Stimulated activated CD4-positive, alpha-beta T cell treated with anti-CD3 and anti-CD28 coated beads, Interleukin-2, amount 100 ng/mL, for 4 hours (primary cell): ENCODE measurements at places on chromosomes 12 and 14.
A peak's percentile ranks its signal among the peaks of the same experiment; 100 is the strongest.

DNA sequence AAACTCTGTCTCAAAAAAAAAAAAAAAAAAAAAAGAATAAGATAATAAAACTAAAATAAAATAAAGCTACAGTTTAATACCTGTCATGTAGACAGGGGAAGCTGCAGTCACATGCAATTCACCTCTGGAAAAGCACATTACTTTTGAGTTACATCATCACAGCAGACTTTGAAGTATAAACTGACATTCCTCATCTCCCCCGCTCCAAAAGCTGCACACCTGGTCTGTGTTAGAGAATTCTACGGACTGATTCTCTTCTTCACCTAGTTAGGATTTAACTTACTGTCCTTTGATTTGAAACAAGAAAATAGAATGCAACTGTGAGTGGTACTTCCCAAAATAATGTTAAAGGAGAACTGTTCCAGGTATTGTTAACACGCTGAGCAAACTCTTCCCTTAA lies 25.1 kb downstream of the SPPL3 start:
- no peak for DNase-seq

GRCh38 chr12:132218915-132219314 lies 74.7 kb downstream of the NOC4L start:
- peak; percentile 21 for DNase-seq

GRCh38 chr12:7395950-7396349 lies 48.0 kb downstream of the CD163L1 start:
- no peak for DNase-seq

- no peak for DNase-seq
Observed at GRCh38 chr12:104498211-104498801, 41.6 kb downstream of the CHST11 start.

- no peak for DNase-seq
Observed at GRCh38 chr14:39203659-39204606, 28.9 kb downstream of the PNN start.

DNA sequence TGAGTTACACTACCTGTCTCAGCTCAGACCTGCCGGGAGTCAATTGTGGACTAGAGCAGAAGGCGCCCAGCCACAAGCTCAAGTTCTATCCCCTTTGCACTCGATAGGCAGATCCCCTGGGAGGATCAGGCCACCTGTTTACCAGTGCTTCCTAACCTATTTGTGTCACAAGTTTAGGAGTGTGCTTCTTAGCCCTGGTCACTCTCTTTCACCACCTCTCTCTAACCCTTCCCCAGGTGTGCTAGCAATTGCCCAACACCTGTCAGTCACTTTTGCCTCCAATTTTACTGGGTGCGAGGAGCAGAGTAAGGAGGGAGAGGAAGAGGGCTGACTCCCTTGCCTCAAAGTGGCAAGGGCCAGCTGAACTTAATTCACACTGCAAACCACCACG lies 745 bp upstream of the NAA30 start:
- DNase-seq, result no peak

GRCh38 chr12:89234324-89235114 lies 117.8 kb downstream of the DUSP6 start:
- no peak for DNase-seq

DNA sequence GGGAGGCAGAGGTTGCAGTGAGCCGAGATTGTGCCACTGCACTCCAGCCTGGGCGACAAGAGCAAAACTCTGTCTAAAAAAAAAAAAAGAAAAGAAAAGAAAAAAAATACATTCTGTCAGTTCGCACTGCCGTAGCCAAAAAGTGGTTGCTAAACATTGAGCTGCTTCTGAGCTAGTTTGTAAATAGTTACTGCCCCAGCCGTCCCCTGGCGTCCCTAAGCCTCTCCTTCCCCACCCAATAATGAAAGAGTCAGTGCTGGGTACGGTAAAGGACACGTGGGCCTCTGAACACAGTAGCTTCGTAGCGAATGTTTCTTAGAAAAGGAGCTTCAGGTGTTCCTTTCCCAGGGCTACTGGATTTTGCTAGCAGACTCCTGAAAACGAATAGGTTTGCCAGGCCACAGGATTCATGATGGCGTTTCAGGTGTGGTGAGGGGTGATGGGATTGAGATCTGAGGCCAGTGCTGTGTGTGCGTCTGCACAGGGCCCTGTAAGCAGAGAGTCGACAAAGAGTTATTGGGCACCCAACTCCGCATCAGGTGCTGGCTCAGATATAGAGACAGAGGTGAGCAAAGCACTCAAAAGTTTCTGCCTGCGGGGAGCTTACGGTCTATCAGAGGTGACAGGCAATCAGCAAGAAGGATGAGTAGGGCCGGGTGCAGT lies 94.1 kb downstream of the LGMN start:
- DNase-seq, result no peak

DNA sequence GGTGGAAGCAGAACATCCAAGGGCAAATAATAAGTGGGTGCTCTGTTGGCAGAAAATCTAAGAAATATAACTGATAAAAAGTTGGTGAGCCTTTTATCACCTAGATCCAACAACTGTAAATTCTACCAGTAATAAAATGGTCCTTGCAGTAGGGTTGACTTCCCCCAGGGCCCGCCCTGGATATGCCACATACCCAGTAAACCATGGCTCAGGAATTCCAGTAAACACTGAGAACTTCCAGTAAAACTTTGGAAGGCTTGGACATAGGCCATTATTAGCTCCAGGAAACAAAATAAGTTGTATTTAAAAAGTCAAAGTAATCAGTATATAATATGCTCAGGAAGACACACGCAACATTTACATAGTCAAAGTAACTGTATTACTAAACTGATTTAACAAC lies 402.2 kb downstream of the BCAT1 start:
- no peak for DNase-seq

GRCh38 chr12:64694130-64695040 lies 64.8 kb downstream of the GNS start:
- DNase-seq, result no peak

DNA sequence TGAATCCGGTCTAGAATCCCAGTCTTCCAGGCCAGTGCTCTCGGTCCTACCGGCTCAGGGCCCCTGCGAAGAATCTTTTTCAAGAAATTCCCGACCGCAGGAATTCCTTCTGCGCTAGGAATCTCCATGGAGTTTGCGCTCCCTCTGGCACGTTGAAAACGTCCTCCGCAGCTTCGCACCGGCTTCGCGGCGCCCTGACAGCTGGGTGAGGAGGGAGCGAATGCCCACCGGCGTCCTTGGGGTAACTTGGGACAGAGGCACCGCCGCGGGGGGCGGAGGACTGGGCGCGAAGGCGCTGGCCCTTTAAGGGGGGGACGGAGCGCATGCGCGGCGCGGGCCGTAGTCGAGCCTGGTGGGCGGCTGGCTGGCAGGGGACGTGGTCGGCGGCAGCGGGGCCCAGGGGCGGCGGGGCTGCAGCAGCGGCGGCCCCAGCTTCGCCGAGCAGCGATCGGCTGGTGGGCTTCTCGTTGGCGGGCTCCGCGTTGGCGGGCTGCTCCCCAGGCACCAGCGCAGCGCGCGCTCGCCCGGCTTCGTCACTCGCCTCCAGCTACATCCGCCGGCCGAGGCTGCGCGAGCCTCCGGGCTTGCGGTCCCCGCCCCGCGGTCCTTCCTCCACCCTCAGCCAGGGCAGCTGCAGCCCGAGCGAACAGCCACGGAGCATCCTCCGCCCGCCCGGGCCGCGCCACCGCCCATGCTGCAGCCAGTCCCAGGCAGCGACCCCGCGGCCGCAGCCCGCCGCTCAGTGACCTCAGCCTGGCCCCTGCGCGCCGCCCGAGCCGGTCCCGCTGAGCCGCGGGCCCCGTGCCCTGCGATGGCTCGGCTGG lies at the start of gene VASH1:
VASH1 (plus strand) TSS at position 333 of the 824 bp plus-strand sequence. CDS start 1,354 bp downstream, outside the sequence.
- DNase-seq, result peak; percentile 18

DNA sequence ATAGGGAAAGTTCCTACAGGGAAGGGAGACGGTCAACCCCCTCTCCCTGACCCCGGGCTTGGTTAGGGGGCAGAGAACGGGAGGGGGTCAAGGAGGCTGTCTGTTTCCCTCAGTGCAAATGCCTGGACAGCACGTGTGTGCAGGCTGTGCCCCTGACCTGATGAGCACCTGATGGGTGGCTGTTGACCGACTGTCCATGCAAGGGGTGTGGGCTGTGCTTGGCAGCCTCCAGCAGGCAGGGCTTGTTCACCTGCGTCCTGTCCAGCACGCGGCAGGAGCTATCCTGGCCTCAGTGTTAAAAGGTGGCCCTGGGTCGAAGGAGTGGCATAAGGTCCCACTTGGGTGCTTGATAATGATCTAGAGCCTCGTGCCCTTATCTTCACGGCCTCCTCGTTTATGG lies 221.0 kb downstream of the CACNA1C start:
- no peak for DNase-seq

GRCh38 chr12:102503056-102503681 lies 22.8 kb upstream of the IGF1 start:
- DNase-seq, result no peak

DNA sequence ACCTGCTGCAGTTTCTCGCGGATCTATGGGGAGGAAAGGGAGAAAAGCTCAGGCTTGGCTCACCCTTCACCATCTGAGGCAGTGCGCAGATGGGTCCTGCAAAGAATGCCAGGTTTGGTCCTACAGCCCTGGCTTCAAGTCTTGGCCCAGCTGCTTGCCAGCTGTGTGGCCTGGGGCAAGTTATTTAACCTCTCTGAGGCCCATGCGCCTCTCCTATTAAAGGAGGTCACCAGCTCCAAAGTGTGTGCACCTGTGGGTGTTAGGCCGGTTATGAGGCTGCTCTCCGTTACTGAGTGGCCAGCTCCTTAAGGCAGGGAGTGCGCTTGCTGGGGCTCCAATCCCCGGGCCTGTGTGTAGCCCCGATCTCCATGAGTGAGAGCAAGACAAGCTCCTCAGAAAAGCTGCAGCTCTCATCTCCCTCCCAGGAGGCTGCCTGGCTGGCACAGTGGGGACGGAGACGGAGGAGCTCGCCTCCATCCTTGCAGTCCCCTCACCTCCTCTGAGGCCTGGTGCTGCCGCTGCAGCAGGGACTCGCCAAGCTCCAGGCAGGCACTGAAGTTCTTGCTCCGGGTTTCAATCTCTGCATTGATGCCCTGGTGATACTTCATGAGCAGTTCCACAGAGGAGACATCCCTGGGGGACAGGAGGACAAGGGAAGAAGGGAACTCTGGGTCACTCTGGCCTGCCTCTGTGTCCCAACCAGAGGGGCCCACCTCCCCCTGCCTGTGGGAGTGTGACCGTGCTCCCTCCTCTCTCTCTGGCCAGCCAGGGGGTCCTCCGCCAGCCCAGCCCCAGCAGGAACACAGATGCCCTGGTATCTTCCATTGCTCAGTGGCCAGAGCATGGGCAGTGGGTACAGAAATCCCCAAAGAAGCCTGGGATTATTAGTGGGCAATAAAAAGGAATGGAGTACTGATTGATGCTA lies 65.1 kb downstream of the PLEKHG3 start:
- DNase-seq, result no peak

- DNase-seq, result no peak
Observed at GRCh38 chr14:93009471-93010129, 86.7 kb downstream of the CHGA start.

DNA sequence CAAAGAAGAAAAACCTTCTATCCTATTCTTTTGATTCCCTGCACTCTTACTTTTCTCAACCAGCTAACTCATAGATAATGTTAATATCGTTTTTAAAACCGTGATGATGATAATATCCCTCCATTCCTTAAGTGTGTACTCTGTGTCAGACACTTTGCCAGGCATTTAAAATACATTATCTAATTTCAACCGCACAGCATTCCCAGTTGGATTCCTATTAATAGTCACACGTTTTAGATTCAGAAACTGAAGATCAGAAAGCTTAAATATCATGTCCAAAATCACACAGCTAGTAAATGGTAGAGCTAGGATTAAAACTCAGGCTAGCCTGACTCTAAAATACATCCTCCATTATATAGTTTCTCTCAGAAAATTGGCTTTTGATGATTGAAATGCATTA lies 366.0 kb downstream of the NELL2 start:
- DNase-seq, result no peak

DNA sequence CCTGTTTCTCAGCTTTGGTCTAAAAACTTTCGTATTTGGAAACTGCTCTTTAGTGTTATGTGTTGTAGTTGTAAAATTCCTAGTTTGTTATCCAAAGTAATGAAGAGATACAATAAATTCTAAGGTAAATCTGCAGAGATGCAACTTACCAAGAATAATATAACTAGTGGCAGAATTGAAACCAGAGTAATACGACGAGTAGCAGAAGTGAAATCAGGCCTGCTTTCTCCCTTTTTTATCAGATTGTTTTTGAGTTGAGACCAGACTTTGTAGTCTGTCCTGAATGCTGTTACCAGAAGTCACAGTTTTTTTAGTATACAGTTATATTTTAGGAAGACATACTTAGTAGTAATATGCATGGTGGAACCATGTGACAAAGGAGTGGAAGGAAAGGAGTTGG lies 12.5 kb downstream of the PAPOLA start:
- no peak for DNase-seq

DNA sequence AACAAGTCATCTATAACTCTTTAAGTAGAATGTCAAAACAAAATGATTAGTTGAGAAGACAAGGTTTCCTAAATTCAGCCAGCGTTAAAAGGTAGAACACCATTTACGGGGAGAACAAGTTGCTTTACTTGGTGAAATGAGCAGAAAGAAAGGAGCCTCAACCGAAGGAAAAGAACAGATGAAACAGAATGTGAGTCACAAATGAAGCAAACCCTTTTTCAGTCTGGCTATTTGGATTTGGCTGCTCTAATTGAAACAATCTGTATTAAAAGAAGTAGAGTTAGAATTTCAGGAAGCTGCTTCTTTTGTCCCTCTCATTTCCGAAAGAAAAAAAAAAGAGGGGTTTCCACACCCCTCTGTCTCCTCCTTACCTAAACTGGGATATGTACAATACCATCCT lies 34.6 kb downstream of the CEP128 start:
- DNase-seq, result no peak

- no peak for DNase-seq
Observed at GRCh38 chr12:107903341-107904061, 129.0 kb downstream of the ASCL4 start.

DNA sequence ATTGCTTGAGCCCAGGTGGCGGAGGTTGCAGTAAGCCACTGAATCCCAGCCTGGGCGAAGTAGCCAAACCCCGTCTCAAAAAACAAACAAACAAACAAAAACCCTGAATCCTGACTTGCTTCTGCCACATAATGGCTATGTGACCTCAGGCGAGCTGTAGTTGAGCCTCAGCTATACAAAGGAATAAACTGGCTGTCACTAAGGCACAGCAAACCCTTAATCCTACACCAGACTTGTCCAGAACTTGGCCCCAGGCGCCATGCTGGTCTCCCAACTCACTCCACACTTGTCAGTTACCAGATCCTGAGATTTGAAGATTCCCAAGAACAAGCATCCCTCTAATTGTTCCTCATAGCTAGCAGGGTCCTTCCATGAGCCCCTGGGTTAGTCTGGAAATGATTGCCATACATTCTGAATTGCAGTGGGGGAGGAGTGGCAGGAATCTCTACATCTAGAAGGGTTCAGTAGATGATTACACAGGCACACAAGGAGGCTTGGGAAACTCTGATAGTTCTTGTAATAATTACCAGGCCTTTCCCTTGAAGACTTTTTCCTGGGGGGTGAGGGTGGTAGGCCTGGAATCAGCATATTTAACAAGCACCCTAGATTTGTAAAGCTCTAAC lies 9.9 kb downstream of the MAP3K12 start:
- no peak for DNase-seq

DNA sequence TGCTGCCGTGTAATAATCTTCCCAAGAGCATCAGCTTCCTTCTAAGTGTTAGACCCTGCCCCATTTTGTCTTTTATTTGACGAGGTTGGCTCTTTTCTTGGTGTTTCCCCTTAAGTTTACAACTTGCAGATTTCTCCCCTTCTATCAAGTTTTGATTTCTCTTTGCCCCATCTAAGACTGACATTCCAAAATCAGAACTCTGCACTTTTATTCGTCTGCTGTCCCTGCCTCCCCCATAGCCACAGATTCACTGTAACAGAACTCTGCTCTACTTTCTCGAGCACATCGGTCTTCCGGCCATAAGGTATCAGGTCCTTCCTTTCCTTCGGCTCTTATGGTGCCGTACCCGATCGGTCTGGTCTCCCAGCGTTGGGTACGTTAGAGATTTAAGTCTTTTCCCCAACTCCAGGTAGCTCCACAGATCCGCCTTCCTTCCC lies 563 bp downstream of the DCP1B start:
- no peak for DNase-seq
